SIG-M5 (cell line): ENCODE measurements at places on chromosomes 7 and 10.

DNA sequence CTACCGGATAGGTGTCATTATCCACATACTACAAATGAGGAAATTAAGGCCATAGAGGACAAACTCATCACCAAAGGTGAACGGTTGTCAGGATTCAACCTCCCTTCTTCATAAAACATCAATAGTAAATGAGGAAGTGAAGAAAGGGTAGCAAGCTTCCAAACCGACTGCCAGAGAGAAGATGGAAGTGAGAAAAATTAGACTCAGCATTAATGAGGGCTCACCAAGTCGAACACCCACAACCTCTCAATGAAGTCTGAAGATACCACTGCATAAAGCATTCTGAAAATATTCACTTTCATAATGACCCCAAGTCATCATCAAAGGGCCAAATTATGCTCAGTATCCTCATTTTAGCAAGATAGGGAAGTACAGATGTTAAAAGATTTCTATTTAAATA, 29.6 kb downstream of the ABCB4 start:
- no peak for DNase-seq

DNA sequence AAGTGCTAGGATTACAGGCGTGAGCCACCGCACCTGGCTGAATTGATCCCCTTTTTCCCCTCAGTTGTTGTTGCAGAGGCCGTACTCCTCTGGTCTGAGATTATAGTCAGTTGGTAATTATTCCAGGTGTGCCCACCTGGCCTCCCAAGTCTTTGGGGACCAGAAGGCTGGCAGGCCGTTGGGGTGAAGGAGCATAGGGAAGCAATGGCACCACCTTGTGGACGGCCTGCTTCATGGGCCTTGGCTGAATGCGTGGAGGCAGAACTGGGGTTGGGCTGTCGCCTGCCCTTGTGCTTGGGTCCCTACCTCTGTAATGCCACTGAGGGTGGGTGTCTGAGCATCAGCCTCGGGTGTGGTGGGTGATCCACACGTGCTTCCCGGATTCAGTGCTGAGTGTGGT, 125.7 kb downstream of the RGS10 start:
- no peak for DNase-seq

DNA sequence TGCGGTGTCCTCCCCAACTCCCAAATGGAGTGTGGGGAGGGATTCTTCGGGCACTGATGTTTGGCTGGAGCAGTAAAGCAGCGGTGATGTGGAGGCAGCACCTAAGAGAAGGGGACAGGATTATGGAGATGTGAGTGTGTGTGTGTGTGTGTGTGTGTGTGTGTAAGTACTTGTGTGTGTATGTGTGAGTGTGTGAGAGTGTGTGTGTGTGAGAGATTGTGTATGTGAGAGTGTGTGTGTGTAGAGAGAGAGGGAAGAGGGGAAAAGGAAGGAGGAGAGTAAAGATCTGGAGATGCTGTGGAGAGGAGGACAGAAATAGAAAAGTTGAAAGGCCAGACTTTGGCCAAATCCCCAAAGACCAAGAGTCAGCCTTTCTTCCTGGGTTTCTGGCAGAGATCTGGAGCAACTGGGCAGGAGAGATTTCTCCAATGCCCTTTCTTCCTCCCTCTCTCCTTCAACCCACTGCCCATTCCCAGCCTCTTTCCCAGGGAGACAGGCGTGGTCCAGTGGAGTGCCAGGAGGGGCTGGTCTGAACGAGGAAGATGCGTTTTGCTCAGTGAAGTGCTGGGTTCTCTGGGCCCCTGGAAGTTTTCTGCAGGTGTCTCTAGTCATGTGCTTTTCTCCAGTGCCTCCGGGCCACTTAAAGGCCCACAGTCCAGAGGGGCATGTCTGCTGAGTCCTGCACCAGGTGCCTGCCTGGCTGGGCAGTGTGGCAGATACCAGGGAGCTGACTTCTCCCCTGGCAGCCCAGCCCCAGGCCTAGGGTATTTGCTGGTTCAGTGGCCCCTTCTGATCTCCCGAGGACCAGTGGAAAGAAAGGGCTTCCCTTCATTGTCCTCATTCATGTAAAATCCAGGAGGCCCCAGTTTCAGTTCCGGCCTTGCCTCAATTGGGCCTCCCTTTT, 60.5 kb downstream of the HK1 start:
- DNase-seq: no peak

DNA sequence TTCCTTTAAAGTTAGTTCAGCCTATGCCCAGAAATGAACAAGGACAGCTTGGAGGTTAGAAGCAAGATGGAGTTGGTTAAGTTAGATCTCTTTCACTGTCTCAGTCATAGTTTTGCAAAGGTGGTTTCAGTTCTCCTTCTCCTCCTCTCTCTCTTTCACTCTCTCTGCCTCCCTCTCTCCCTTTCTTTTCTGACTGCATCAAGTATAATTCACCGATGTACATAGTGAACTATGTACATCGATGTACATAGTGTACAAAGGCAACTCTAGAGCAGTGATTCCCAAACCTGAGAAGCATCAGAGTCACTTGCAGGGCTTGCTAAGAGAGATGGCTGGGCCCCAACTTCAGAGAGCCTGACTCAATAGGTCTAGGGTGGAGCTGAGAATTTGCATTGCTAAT, 1259.7 kb downstream of the TYW1 start:
- DNase-seq: no peak

DNA sequence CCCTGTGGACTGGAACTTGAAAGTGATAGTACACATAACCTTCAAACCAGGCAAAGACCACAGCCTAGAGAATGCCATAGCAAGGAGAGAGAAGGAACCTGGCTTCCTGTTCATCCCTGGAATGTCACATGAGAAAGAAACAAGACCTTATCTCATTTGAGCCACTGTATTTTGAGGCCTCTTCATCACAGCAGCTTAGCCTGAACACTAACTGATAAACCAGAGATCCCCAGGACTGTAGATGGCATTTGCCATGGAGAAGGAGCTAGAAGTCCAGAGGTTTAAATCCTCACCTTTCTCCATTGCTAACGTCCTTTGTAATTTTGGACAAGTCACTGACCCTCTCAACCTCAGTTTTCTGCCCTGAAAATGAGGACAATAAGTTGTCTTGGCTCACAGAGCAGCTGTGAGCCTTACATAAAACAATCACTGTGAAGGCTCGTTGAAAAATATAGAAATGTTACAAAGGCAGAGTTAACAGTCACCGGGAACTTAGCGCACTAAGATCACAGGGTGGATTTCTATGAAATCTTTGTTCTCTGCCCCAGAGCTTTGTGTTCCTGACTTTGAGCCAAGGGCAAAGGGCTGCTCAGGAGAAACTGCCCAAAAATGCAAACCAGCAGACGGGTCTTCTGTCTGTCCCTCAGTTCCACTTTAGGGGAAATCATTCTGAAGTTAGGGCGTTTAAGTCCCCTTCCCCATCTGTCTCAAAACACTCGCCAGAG, 197.0 kb downstream of the USP6NL start:
- DNase-seq: no peak

GRCh38 chr7:54596747-54597146, 54.6 kb downstream of the VSTM2A start:
- DNase-seq: no peak
